Breast epithelium (tissue), 4 donors: ENCODE measurements at places on chromosomes 12 and 14.

GRCh38 chr12:3186546-3187215 lies 109.5 kb downstream of the TSPAN9 start:
- DNase-seq, result no peak

- no peak for DNase-seq
Observed at GRCh38 chr14:36054353-36055051, 122.0 kb downstream of the PTCSC3 start.

DNA sequence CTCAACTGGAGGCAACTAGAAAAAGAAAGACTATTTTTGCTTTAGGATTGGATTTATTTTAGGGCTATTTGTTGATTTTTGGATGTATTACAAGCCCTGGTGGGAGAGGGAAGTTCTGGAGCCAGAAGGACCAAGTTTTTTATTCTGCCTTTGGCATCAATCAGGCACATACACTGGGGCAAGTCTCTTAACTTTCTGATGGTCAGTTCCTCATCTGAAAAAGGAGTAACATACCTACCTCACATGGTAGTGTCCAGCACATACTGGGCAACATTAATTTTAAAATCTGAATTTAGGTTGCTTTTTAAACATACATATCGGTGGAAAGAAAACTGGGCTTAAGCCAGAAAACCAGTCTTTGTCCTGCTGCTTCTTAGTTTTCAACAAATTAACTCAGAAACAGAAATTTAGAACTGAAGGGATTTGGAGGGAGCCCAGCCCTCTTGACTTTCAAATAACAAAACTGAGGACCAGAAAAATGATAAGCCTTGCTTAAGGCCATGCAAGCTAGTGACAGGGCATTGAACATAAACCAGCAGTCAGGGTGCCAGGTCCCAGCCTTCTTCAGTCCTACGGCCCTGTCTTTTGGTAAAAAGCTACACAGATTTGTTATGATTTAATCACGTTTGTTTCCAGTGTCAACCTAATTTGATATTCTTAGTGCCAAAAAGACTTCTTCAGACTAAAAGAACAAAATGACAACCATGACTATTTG lies 90.2 kb upstream of the SLC38A2 start:
- no peak for DNase-seq

- DNase-seq, result no peak
Observed at GRCh38 chr12:119949145-119949544, 39.9 kb upstream of the BICDL1 start.

DNA sequence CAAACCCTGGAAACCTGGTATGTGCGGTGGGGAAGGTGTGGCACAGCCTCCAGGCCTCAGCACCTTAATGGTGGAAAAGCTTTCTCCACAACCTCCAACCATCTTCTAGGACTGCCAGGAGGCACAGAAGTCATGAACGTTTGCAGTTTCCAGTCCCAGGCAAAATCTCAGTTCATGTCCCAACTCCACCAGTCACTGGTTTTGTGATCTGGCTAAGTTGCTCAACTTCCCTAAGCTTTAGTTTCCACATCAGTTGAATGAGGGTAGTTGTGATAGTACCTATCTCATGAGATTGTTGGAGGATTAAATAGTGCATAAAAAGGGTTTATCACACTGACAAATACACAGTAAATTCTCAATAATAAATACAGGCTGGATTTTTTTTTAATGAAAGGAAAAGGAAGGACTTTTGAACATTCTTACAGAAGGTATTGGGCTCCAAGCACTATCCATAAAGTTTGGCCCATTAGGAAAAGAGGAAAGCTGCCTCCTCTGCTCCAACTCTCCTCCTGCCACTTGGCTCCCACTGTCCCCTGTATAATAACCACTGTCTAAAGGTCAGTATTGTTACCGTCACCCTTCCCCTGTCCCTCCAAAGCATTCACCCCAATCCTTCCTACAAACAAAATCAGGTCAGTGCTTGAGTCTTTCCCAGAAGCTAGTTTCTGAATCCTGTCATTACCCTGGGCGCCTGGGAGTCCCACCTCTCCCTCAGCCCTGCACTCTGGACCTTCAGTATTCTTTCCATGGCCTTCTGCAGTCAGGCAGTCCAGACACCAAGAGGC lies 6.3 kb downstream of the PCK2 start:
- no peak for DNase-seq

GRCh38 chr14:44352201-44352600 lies 154.9 kb downstream of the FSCB start:
- DNase-seq, result no peak

DNA sequence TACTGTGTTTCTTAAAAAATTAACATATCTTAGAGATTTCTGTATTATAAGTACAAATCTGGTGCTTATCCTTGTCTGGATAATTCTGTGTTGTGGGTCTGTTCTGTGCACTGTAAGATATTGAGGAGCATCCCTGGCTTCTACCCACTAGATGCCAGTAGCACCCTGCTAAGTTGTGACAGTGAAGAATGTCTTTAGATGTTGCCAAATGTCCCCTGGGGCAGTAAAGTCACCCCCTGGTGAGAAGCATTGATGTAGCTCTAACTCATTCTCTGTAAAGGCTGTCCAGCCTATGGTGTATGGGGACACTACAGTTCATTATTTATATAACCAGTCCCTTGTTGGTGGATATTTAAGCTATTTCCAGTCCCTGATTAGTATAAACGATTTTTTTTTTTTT lies 31.4 kb downstream of the MAP1LC3B2 start:
- no peak for DNase-seq

DNA sequence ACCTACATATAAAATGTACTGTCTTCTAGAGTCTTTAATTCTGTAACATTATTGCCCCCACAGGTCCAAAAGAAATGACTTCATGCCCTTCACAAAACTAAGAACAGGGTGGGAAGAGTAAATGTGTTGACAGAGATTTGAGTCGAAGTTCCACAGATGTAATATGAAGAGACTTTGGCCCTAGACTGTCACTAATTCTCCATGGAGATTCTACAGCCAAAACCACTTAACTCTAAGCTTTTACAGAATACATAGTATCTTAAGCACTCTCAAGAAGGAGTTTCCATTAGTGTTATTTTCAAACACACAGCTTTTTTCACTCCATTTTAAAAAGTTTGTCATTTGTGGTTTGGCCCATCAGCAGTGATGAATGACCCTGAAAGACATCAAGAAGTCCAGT lies 56.3 kb downstream of the ABCC9 start:
- DNase-seq, result no peak

GRCh38 chr12:113770389-113770865 lies 195.7 kb downstream of the RBM19 start:
- no peak for DNase-seq

GRCh38 chr12:91274916-91275315 lies 92.3 kb upstream of the DCN start:
- no peak for DNase-seq

DNA sequence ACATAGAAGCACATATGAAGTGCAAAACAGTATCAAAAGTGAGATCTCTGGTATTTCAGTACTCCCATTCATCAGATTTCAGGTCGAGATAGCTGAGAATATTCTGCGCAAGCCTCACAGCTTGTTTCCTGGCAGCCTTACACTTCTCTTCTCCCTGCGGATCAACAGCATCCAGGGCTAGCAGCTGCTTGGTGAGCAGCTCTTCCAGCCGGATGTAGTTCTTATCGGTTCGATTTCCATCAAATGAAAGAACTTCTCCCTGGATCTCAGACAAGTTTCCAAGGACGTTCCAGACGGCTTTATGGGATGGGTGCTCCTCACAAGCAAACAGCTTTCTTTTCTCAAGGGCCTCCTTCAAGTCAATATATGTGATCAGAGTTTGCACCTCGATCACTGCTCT lies 2.7 kb downstream of the BAG5 start:
- no peak for DNase-seq

GRCh38 chr12:122226366-122227125 lies 694 bp upstream of the DIABLO start:
- no peak for DNase-seq

GRCh38 chr12:3275171-3276041 lies 198.2 kb downstream of the TSPAN9 start:
- peak; percentile 80 for DNase-seq

DNA sequence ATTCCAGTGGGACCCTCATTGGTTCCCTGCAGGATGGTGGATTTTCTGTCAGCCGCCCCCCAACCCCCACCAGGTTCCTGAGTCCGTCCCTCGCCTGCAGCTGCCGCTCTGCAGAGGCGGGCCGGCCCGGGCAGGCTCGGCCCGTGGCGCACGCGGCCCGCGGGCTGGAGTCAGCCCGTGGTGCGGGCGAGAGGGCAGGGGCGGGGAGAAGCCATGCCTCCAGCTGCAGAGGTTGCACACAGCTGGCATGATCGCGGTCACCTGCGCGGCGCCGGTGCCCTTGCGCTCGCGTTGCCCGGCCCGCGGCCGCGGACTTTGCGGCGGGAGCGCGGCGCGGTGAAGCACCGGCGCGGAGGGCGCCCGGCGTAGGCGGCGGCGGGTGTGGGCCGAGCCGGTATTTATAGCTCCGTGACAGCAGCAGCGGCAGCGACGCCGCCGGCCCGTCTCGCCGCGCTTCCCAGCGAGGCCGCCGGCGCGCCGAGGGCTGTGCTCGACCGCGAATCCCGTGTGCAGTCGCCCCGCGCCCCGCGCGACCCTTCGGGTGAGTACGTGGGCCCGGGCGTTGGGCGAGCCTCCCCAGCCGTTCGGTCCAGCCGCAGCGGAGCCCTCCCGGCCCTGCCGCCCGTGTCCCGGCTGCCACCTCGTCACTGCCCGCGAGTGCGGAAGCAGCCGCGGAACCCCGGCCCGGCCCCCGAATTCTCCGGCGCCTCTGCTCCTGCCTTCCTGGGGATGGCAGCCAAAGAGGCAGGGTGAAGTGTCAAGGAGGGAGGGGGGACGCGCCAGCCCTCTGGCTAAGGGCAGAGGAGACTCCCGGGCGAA lies at the start of gene TMEM117:
Gene TMEM117 (plus strand): TSS at position 426 of the 819 bp plus-strand sequence.
- peak; percentile 39 for DNase-seq

DNA sequence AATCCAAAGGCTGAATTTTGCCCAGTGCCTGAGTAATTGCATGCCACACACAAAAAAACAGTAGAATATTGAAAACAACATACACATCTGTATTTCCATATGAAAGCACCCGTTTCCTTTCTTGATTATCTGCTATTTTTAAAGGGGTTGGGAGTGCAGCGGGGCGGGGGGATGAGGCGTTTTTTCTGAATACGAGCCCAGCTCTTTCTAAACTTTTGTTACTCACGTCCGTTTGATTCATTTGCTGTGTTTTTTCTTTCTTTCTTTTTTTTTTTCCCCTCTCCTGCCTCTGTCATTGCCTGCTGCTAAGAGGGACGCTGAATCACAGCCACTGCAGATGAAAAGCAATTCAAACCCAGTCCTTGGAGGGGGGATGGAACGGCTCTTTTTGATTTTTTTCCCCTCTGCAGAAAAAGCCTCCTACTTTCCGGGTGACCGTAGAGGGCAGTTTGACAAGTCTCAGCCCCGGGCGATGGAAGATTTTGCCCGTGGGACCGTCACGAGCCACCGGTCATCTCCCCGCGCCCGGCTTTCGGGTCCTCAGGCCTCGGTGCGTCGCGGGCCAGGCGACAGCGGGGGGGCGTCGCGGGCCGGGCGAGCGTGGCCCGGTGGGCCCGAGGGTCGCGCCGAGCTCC lies 572 bp upstream of the RASSF8 start:
- no peak for DNase-seq

DNA sequence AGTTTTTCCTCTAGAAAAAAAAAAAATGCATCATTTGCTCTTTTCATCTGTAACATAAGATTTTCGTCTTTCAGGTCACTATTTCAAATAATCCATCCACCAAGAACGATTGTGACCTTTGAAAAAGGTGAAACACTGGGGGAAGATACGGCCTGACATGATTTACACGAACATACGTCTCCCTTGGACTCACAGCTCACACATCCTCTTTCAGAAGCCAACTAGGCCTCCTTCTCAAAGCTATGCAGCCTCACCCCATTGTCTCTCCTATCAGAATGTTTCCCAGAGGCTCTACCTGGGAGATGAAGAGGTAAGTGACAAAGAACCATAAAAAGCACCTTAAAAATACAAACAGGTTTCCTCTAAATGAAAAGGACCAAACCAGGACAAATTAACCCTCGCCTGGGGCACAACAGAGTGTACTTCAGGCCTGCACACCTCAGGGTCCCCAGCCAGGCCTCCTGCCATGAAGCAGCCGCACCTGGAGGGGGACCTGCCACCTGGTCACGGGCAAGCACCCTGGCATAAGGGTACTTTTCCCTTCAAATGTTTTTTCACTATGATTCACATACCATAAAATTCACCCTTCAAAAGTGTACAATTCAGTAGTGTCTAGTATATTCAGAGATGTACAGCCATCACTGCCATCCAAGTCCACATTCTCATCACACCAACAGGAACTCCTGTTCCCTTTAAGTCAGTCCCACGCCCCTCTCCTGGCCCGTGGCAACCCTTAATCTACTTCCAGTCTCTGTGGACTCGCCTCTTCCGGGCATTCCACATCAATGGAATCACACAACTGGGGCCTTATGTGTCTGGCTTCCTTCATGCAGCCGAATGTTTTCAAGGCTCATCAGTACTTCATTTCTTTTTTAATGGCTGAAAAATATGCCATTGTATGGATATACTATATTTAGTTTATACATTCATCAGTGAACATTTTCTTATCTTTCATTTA lies 5.4 kb downstream of the SLC15A4 start:
- no peak for DNase-seq

- DNase-seq, result no peak
Observed at GRCh38 chr12:32031109-32031508, 71.9 kb downstream of the RESF1 start.

- DNase-seq, result no peak
Observed at GRCh38 chr14:70956511-70956910, 49.3 kb downstream of the PCNX1 start.

DNA sequence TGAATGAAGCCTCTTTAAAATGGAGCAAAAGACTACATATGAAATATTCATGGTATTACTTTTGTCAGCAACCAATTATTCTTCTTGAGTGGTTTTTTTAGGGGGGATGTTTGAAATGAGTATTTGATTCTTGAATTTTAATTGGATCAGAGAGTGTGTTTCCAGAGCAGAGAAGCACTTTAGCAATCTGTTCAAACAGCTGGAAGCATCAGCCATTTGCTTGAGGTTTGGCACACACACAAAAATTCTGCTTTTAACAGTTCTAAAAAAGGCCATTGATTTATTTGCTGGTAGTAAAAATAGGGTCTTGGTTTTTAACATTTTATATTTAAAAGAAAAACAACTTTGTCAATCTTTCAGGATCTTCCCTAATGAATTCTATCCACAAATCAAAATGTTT lies 292.7 kb downstream of the LRFN5 start:
- DNase-seq, result no peak

GRCh38 chr12:90299666-90300065 lies 591.0 kb upstream of the ATP2B1 start:
- DNase-seq, result no peak

DNA sequence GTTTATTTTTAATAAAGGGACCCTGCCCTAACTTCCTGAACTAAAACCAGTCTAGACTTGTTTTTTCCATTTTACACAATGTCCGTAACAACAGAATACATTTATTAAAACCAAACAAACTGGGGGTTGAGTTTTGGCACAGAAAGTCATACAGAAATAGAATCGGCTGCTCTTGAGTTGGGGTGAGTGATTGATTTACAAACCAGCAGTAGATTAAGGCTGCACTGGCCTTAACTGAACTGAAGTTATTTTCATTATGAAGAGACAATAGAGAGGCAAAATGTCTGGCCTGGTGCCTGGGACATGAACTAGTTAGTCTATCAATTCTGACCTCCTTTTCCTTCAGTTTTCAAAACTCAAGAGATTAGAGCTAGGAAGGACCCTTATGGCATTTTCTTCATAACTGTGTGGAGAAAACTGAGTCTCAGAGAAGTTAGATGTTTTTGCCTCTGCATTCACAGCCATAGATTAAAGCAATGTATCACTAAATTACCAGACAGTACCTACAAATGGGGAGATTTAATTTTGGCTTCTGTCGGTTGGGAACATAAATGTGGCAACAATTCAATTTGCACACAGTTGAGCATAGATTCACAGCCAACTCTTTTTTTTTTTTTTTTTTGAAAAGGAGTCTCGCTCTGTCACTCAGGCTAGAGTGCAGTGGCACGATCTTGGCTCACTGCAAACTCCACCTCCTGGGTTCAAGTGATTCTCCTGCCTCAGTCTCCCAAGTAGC lies 19.8 kb upstream of the MGP start:
- no peak for DNase-seq
